ENCODE measurements at places on chromosomes 6 and 20. TPM values are rescaled to one million over a fixed set of nuclear protein-coding genes. Genes with fewer than 3 reads are reported as not detected.

- H3K4me3 ChIP-seq: no peak overlapping the region
- no peak overlapping the region for H3K27ac ChIP-seq
- no peaks in the 10 kb centered on the region for H3K27me3 ChIP-seq
- no peak for DNase-seq
- H3K4me1 ChIP-seq: no peaks in the 10 kb centered on the region
Observed at GRCh38 chr6:159971341-159972178, 2.7 kb downstream of the IGF2R start.

- no peaks in the 10 kb centered on the region for H3K27me3 ChIP-seq
- no peak overlapping the region for H3K4me3 ChIP-seq
- H3K36me3 ChIP-seq: no peaks in the 10 kb centered on the region
- no peak for DNase-seq
- H3K4me1 ChIP-seq: peaks cover 17% of the 10 kb centered on the region
Observed at GRCh38 chr6:112298021-112298745, 43.8 kb upstream of the LAMA4 start.

The TMEM74B gene
- 1.5 TPM for total RNA-seq

- H3K4me1 ChIP-seq: no peaks in the 10 kb centered on the region
- no peak for DNase-seq
- no peaks in the 10 kb centered on the region for H3K27me3 ChIP-seq
- H3K4me3 ChIP-seq: no peak overlapping the region
- no peaks in the 10 kb centered on the region for H3K36me3 ChIP-seq
Observed at GRCh38 chr6:53702316-53702715, 36.8 kb upstream of the KLHL31 start.

The EPB41L1 gene
- total RNA-seq: 55.3 TPM

The MDFI gene
- 27.3 TPM for total RNA-seq

DNA sequence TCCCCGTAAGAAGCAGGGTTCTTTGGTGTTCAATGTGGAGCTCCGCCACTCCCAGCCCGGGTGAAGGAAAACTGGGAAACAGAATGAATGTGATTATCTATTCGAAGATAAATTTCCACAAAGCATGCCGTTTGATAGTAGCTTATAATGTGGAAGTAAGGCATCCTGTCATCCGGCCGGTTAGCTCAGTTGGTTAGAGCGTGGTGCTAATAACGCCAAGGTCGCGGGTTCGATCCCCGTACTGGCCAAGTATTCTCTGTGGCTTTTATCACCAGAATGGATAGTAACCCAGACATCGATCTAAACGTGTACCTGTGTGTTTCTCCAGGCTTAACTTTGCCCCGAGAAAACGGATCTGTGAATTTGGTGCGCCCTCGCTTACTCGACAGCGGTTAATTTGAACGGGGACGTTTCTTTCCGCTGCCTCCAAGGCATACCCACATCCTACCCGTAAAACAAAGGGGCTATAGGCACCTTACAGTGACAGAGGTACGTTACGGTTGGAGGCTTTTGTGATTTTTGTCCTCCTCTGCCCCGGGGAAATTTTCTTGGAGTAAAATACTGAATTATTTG, 215.2 kb upstream of the ZNF184 start:
- H3K27ac ChIP-seq: no peak overlapping the region
- no peaks in the 10 kb centered on the region for H3K36me3 ChIP-seq
- DNase-seq: peak; percentile 57
- H3K4me3 ChIP-seq: peak overlapping the region; percentile 53

DNA sequence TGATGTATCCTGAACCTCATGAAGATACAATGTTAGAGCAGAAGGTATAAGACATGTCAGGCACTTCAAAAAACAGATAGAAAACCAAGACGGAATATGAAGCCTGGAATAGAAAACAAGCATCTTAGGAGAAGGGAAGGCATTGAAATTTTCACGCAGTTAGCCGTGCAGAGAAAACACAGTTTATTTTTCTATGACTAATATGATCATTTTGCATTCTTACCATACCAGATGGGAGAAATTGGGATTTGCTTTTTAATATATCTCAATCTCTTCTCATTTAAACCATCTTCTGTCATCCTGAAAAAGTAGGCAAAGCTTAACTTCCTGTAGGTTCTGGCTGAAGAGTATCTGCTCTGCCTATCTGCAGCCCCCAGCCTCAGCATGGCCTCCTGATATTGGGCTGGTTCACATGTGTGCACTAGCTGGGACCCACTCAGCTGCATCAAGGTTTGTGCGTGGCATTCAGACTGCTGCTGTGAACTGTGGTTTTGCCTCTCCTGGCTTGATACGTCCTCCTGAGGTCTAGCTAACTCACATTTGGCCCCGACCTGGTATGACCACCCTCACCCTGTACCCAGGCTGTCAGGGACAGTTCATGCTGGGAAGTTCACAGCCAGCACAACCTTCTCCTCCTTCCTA, 392.5 kb upstream of the SASH1 start:
- no peak overlapping the region for H3K4me3 ChIP-seq
- no peak for DNase-seq
- H3K27me3 ChIP-seq: no peaks in the 10 kb centered on the region
- H3K36me3 ChIP-seq: no peaks in the 10 kb centered on the region
- H3K27ac ChIP-seq: peak overlapping the region; percentile 79

The PANK2 gene
- total RNA-seq: 63.1 TPM

GRCh38 chr6:100465701-100466409, 1.1 kb upstream of the SIM1 start:
- no peak for DNase-seq
- no peak overlapping the region for H3K27ac ChIP-seq
- H3K4me1 ChIP-seq: peaks cover 53% of the 10 kb centered on the region
- peaks cover 13% of the 10 kb centered on the region for H3K27me3 ChIP-seq
- H3K36me3 ChIP-seq: no peaks in the 10 kb centered on the region

DNA sequence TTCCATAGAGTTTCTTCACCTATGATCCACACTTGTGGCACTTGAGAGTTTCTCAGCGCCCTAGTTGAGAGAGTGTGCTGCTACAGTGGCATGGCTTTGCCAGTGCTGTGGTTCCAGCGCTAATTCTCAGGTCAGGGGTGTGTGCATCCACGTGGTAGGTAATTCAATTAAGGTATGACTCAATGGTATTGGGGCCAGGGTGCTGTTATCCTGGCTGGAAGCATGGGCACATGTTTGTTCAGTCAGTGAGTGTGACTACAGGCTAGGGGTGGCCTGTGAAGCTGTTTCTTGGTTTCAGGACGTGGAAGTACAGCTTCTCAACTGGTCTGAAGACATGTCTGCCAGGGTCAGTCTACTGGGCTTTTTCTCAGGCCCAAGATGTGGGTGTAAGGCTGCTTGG, 3.0 kb upstream of the SEMG2 start:
- H3K4me1 ChIP-seq: no peaks in the 10 kb centered on the region
- H3K27me3 ChIP-seq: no peaks in the 10 kb centered on the region
- H3K27ac ChIP-seq: no peak overlapping the region
- H3K36me3 ChIP-seq: no peaks in the 10 kb centered on the region
- H3K4me3 ChIP-seq: no peak overlapping the region

The CYP24A1 gene
- total RNA-seq: not detected

The SLC32A1 gene
- total RNA-seq: not detected

DNA sequence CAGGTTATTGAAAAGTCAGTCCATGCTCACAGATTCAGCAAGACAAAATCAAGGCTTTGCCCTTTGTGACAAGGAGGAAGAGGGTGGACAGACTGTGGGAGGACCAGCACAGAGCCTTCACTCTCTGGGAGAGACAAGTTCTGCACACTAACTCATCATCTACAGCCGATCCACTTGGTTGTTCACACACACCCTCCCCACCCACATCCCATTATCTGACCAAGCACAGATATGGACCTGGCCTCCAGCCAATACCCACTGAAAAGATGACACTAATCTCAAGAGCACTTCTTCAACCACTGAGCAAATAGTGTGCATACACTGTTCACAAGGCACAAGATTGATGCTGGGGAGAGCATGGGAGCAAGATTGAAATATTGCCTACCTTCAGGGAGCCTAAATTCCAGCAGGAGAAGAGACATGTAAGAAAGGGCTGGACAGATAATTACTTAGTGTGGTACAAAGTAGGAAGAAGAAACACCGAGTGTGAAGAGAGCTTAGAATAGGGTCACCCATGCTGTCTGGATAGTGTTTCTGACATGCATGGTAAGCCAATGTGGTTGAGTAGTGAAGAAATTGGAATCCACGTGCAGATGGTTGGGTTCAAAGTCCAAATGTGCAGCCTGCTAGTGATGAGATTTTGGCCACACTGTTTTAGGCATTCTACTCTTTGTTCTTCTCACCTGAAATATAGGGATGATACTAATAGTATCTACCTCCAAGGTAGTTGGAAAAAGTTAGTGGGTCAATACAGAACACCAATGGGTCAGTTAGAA, 21.7 kb upstream of the IL17A start:
- no peaks in the 10 kb centered on the region for H3K4me1 ChIP-seq
- no peak overlapping the region for H3K4me3 ChIP-seq
- H3K27me3 ChIP-seq: no peaks in the 10 kb centered on the region
- no peak overlapping the region for H3K27ac ChIP-seq
- DNase-seq: no peak

The HLA-DOA gene
- 9.8 TPM for total RNA-seq

DNA sequence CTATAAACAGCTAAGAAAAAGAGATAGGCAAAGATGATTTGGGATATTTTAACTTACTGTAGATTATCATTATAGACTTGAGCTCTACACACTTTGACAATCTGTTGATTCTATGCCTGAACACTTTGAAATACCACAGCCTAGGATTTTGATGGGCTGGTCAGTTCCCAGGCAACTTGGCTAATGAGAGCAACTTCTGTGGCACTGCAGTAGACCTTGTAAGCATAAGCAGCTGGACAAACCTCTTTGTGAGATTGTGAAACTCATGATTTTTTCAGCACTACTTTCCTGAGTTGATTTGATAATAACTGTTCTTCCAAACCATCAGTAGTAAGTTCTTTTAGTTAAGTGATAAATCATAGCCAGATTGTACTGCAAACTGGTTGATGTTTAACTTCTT, 27.1 kb upstream of the ELOVL5 start:
- H3K27me3 ChIP-seq: no peaks in the 10 kb centered on the region
- peaks cover 6% of the 10 kb centered on the region for H3K4me1 ChIP-seq
- H3K27ac ChIP-seq: no peak overlapping the region
- DNase-seq: no peak
- H3K36me3 ChIP-seq: no peaks in the 10 kb centered on the region
- H3K4me3 ChIP-seq: no peak overlapping the region

GRCh38 chr6:15504581-15505350, 158.1 kb downstream of the DTNBP1 start:
- H3K36me3 ChIP-seq: peaks cover 50% of the 10 kb centered on the region
- H3K27me3 ChIP-seq: no peaks in the 10 kb centered on the region
- H3K4me3 ChIP-seq: peak overlapping the region; percentile 22

The MAP1LC3A gene
- 78.0 TPM for total RNA-seq

DNA sequence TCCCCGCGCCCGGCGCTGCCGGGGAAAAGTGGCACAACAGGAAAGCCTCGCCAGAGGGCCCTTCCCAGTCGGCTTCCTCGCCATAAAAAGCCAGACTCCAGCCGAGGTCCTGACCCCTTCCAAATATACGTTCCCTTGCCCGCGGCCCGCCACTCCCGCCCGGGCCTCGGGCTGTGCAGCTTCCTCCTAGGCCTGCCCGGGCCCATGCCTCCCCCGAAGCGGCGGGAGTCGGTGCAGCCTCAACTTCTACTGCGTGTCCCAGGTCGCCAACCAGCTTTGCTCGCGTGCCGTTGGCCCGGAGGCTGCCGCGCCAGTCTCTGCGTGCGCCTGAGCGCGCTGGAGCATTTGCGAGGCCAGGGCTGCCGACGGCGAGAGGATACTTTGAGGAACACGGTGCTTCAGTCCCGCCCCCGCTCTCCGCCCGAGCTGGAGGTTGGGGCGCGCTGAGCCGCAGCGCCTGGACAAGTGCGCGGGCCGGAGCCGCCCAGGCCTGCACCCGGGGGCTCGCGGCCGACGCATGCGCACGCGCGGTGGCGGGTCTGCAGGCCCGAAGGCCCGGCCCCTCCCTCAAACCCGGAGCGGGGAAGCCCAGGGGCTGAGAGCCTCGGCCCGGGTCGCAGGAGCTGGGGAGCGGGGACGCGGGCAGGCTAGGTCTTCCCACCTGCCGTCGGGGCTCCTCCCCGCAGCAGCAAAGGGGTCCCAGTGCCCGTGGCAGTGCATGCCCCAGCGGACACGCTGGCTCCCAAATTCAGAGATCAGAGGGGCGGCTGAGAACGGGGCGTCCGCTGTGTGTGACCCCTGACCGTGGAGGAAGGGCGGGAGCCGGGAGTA, 10.2 kb downstream of the FOXC1 start:
- peak overlapping the region; percentile 22 for H3K4me3 ChIP-seq
- no peaks in the 10 kb centered on the region for H3K4me1 ChIP-seq
- H3K27me3 ChIP-seq: peaks cover 74% of the 10 kb centered on the region
- peak overlapping the region; percentile 93 for H3K27ac ChIP-seq
- no peak for DNase-seq

DNA sequence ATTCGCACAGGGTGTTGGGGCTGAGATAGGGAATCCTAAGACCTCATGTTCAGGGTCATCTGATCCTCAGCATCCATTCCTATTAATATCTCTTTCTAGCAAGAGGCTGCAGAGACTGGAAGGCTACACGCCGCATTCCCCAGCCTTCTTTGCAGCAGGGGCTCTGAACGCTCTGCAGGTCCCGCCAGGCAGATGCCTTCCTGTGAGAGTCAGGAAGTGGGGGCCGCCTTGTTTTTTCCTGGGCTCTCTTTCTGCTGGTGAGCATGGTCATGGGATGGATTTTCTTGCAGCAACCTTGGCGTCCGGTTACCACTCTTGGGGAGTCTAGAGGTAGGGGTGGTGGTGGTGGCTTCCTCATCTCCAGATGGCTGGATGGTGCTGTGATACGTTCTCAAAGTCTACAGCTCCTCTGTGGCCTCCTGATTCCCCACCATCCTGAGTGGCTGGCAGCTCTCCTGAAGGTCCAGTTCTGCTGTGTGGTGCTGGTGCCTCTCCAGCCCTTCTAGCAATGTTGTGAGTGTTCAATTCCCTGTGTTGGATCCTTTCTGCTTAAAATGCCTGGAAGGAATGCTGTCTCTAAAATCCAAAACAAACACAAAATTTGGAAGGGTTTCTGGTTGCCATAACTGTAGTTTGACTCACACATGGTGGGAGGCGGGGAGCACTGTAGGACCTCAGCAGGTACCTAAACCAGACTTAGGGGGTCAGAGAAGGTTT, 111.9 kb downstream of the CEBPB start:
- H3K27ac ChIP-seq: no peak overlapping the region
- H3K36me3 ChIP-seq: no peaks in the 10 kb centered on the region
- DNase-seq: peak; percentile 7
- peaks cover 40% of the 10 kb centered on the region for H3K4me1 ChIP-seq

The JPH2 gene
- total RNA-seq: 5.2 TPM

DNA sequence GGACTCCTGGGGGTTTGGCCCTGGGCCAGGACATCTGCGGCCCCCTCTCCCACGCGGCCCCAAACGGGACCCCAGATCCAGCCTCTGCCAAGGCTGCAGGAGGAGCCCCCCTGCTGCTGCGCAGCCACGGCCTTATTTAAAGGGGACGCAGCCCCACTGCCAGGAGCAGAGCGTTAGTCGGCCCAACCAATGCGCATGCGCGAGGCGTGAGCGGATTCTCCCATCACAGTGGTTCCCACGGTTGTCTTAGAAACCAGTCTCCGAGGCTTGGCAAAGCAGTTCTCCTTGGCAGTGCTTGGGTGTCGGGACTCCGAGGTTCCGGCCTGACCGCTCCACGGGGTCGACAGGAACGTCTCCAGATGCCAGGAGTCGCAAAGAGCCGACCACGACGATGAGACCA, 288.3 kb upstream of the ZNF337 start:
- H3K4me1 ChIP-seq: no peaks in the 10 kb centered on the region
- no peaks in the 10 kb centered on the region for H3K27me3 ChIP-seq
- no peak overlapping the region for H3K27ac ChIP-seq
- H3K36me3 ChIP-seq: no peaks in the 10 kb centered on the region
- DNase-seq: no peak
- peak overlapping the region; percentile 37 for H3K4me3 ChIP-seq
